ENCODE measurements at places on chromosomes 4 and X.

DNA sequence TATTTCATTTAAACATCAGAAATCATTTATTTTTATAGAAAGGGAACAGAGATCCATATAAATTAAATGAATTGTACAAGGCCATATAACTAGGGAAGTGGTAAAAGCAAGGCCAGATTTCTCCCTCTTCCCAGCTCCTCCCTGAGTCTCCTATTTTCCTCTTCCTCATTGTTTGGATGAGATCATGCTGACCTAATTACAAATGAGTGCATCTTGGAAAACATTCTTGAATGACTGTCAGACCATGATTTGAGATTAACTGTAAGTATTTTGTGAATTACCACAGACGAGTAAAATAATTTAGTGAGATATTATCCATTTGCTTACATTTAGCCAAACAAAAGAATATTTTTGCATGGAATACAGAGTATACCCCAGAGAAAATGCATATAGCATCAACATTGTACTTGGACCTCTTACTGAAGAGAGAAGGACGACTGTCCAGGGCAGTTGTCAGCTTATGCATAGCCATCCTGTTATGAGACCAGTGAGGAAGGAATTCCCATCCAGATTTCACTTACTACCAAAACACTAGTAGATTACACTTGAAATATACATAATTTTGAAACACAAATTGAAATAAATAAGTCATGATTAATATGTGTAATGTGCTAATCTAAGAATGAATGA is 47.3 kb downstream of the SLAIN2 start:
- DNase-seq, result no peak

DNA sequence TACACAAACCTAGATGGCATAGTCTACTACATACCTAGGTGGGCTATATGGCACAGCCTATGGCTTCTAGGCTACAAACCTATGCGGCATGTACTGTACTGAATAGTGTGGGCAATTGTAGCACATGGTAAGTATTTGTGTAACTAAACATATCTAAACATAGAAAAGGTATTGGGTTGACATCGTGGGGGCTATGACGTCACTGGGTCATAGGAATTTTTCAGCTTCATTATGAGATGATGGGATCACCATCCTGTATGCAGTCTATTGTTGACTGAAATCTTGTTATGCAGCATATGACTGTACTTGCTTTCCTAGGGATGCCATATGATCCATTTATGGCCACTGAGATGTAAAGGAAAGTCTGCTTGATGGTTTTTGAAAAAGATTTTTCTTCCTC is 1.9 kb upstream of the EXOC1L start:
- DNase-seq, result no peak

DNA sequence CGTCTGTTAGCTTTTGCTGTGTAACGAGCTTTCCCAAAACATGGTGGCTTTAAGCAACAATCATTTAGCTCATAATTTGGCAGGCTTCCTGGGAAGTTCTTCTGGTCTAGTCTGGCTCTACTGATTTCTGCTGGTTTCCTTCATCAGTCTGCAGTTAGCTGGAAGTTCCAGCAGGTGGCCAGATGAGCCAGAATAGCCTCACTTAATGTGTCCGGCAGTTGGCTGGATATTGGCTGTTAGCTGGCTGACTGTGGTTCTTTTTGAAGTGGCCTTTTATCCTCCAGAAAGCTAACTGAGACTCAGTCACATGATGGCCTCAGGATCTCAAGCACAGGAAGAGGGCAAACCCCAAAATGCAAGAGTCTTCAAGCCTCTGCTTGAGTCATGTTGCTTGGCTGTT is 34.9 kb downstream of the FTHL17 start:
- DNase-seq, result no peak

- DNase-seq, result no peak
Measured at GRCh38 chr4:41156574-41156973, 57.8 kb downstream of the APBB2 start.

GRCh38 chr4:155639704-155640523 is 26.7 kb upstream of the GUCY1A1 start:
- no peak for DNase-seq

DNA sequence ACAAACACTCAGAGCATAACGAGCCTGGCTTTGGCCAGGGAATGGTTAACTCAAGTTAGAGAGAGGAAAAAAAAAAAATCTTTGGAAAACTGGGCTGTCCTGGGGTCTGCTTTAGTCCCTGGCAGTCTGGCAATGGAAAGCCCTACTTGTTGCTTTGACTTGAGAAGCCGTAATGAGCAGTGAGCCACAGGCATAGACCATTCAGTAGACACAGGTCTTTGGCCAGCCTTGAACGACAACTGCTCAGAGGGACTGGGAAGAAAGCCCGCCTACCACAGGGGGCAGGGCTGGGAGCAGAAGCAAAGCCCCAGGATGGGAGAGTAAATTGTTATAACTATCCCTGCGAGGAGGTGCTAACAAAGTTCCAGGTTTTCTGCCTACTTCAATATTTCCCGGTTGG is 25.9 kb downstream of the SLC25A43 start:
- no peak for DNase-seq

- DNase-seq, result no peak
Measured at GRCh38 chr4:56060036-56060435, 111.3 kb downstream of the CEP135 start.

- DNase-seq, result no peak
Measured at GRCh38 chr4:186702297-186702696, 21.4 kb downstream of the FAT1 start.

DNA sequence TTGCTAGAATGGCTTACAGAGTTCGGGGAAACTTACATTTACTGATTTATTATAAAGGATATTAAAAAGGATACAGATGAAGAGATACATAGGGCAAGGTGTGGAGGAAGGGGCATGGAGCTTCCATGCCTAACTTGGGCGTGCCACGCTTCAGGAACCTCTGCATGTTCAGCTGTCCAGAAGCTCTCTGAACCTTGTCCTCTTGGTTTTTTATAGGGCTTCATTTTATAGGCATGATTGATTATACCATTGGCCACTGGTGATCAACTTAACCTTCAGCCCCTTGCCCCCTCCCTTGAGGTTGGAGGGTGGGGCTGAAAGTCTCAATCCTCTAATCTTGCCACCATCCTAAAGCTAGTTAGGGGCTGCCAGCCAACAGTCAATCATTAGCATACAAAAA is 10.7 kb downstream of the SMAD1 start:
- no peak for DNase-seq

DNA sequence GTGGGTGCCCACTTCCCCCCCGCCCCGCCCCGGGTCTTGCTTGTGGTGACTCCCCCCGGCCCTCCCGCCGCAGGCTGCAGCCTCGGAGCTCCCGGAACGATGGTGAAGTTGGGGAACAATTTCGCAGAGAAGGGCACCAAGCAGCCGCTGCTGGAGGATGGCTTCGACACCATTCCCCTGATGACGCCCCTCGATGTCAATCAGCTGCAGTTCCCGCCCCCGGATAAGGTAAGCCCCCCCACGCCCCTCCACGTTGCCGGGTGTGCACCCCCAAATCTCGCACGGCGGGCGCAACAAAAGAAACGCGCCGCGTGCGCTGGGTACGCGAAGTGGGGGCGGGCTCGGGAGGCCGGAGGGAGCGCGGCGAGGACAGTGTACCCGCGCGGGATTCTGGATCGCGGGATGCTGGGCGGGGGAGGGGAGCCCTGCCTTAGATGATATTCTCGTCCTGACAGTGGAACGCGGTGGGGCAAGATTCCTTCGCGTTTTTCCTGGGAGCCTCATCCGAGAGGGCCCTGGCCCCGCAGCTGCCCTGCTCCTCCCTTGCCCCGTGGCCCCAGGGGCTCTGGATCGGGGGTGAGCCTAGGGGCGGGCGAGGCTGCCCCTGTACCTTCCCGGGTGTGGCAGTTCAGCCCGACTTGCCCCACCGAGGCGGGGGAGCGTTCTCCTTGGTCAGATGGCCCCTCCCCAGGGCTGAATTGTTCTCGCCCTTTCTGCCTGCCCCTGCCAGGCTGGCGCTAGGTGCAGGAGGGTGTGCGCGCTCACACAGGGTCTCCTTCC is 819 bp downstream of the NSG1 start:
- DNase-seq, result no peak

DNA sequence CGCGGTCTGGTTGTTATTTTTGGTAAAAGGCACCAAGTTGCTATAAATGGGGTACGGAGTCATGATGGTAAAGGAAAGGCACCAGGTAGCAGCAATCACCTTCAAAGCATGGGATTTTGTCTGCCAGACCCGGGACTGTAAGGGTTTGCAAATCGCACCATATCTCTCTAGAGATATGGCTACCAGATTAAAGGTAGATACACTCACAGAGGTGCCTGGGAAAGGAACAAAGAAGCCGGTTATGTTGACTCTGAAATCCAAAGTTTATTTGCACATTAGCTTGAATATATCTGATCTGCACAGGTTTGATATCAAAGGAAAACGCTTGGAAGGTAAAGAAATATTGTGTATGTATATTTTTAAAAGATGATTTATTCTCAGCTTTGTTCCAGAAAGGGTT is 4.6 kb downstream of the CCKAR start:
- no peak for DNase-seq

DNA sequence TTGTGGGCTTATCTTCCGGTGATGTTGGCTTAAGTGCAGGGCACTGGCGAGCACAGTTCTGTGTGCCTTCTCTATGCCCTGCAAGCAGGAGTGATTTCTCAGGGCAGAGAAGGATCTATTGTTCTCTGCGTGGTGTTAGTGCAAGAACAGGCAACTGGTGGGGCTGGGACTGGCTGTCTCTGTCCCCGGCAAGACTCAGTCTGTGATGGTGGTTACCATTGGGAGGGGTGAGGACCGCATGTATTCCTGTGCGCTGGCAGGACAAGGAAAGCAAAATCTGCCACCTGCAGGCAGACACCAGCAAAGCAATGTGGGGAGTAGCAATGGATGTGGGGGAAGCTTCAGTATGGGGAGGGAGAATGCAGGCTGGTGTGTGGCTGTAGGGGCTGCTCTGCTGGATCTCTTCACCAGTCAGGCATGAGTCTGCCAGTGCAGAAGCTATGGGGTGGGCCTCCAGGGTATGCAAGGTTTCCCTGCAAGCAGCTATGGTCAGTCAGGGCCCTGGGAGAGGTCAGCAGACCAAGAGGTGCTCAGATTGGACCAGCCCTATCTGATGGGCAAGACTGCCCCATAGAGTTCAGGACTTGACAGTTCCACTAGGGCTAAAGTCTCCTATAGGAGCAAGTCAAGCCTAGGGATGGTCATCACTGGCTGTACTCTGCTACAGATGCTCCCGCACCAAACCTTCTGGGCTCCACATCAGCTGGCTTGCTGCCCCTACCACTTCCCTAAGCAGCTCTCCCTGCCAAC is 16.8 kb downstream of the PF4 start:
- no peak for DNase-seq

DNA sequence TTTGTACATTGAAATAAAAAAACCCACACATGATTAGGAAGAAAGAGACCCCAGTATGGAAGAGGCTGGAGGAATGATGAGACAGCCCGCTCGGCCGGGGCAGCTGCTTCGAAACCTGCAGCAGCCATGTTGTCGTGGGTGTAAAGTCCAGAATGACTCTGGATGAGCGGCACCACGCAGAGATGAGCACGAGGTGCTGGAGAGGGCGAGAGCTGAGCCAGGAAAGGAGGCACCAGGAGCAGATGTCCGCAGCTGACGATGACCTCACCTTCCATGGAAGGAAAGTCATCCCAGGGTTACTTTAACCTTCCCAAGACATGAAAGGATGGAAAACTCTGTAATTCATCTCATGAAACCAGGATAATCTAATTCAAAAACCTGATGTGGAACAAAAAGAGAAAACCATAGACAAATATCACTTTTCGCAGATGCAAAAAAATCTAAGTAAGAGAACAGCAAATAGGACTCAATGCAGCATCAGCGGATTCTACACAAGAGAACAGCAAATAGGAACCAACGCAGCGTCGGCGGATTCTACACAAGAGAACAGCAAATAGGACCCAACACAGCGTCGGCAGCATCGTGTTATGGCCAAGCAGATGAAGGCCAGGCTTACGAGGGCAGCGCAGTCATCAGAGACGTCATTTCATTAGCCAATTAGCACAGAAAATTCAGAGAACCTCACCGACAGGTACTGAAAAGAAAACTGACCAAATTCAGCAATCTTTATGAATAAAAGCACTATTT is 25.9 kb upstream of the SPON2 start:
- DNase-seq, result no peak

GRCh38 chr4:83724485-83725335 is 188.8 kb downstream of the GPAT3 start:
- DNase-seq, result no peak

DNA sequence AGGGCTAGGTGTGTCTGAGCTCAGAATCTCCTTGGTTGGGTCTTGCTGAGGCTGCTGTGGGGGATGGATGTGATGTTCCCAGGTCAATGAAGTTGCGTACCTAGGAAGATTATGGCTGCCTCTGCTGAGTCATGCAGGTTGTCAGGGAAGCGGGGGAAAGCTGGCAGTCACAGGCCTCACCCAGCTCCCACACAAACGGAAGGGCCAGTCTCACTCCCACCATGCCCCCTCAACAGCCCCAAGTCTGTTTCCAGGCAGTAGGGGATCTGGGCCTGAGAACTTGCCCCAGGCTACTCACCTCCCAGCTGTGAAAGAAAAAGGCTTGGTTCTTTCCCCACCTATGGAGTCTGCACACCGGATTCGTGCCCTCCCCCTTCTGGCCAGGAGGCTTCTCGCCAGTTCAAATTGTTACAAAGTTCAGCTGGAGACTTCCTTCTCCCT is 72.9 kb downstream of the WDR44 start:
- DNase-seq, result no peak

DNA sequence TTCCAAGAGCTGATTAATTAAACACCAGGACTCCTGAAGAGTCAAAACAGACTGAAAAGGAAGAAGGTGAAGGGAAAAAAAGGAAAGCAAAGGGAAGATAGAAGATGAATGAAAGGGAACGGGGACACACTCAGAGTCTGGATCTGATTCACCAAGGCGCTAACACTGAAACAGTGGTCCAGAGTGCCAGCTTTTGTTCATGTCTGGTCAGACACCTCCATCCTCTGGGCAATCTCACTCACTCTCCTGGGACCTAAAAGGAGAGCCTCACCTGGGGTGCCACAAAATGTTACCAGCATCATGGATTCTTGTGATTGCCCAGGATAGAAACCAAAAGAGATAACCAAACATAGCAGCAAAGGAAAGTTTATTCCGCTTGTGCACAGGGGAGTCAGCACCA is 120.3 kb upstream of the AFF2 start:
- no peak for DNase-seq

DNA sequence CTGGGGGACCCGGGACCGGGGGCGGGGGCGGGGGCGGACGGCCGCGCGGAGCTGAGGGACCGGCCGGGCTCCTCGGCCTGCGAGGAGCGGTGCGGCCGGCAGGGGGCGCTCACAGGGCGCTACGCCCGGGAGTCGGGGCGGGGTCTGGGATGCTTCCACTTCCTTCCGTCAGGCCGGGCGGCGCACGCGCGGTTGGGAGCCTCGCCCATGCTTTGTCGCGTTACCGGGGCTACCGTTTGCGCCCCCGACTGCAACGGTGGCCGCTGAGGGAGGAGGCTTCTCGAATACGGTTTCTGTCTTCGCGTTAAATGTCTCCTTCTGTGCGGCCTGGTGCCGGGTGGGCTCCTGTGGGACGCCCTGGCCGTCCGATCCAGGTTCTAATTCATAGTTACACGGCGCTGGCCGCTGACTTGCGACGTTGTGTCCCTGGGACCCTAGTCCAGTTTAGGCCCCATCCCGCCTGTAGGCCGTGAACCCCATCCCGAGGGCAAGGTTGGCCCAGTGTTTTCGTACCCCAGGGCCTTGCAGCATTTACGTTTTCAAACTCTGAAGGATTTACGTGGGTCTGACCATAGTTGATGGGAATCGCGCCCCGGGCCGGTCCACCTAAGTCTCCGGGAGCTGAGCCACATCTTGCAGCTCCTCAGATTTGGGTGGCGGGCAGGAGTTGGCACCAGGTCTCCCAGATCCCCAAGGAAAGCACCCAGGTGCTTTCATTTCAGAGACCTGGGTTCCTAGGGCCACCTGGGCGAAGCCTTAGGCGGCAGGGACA is 549 bp downstream of the MSL3 start:
- DNase-seq, result peak; percentile 50

GRCh38 chr4:14022456-14022855 is 394.9 kb upstream of the BOD1L1 start:
- DNase-seq, result no peak

Data from bone marrow (tissue), 2 donors.